Jurkat, Clone E6-1 (cell line): ENCODE measurements at places on chromosomes 2 and 18.
A peak's percentile ranks its signal among the peaks of the same experiment; 100 is the strongest.

GRCh38 chr2:12412898-12413305, 303.8 kb upstream of the TRIB2 start:
- peak; percentile 75 for DNase-seq

DNA sequence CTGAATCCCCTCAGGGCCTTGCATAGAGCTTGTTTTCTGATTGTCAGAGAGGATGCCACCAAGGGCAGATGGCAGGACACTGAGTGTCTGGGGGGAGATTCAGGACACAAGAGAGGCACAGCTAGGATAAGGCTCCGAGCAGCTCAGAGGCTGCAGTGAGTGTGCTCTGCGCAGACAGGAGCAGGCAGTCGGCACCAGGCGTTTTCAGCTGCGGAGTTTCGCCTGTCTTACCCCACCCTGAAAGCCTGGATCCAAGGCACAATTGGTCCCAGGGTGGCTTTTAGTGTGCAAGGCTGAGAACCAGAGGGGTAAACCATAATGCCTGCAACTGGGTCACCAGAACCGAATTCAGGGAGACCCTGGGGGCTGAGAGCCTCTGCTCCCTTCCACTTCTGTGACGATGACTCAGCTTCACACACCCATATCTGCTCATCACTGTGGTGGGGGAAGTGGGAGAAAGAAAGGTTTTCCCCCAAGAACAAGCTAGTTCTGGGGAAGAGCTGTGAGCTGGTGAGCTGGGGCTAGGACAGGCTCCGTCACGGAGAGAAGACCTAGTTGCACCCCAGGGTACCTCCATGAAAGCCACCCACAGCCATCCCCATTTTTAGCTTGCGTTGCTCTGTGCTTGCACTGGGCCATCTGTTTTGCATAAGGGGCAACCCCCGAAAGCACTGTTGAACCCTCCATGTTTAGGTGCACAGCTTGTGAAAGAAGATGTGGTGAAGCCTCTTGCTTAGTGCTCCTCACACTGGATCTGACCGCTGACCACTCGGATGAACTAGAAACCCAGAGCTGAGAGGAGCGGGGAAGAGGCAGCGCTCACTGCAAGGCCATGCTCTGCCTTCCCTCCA, 173.7 kb downstream of the CELF4 start:
- DNase-seq: no peak

DNA sequence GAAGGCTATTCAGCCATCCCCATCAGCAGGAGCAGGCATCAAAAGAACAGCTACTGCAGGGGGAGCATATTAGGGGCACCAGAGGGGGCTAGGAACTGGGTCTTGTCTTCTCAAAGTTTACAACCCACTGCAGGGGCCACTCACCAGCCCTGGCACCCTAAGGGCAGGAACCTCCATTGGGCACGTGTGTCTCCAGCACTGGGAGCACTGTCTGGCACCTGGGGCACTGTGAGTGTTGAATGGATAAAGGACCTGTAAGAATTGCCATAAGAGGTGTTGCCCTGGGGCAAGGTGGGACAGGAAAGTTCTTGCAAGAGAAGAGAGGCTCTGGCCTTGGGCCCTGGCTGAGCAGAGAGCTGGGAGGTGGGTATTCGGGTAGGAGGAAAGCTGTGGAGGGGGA, 1.4 kb upstream of the STEAP3 start:
- no peak for DNase-seq

DNA sequence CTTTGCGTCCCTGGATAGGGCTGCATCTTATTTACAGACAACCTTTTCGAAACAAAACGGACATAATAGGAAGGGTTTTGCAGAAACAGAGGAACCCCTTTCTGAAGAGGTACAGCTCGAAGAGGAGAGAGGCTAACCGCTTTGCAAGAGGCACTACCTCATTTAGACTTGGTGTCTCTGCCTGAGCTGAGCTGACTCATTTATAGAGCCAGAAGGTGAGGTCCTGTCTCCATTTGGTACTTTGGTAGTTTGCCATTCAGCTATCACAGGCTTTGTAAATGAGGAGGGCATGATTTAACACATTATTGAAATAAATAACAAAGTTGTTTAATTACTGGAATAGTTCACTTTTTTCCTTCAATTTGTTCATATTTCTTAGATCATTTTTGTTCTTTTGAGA, 2.2 kb upstream of the NXPH2 start:
- DNase-seq: no peak

GRCh38 chr2:30239986-30240752, 8.8 kb downstream of the LBH start:
- DNase-seq: no peak
